ENCODE measurements at places on chromosomes 11 and 22. TPM values are rescaled to one million over a fixed set of nuclear protein-coding genes. Genes with fewer than 3 reads are reported as not detected.

DEPDC7 gene
- 0.15 TPM for polyA plus RNA-seq

LRRC55 gene
- polyA plus RNA-seq, result not detected

CENPM gene
- polyA plus RNA-seq, result 19.2 TPM

BCO2 gene
- polyA plus RNA-seq, result 0.17 TPM

EXT2 gene
- 46.6 TPM for polyA plus RNA-seq

CBL gene
- polyA plus RNA-seq, result 10.4 TPM

PTPMT1 gene
- 71.2 TPM for polyA plus RNA-seq

WNT11 gene
- 1.2 TPM for polyA plus RNA-seq

ESAM gene
- polyA plus RNA-seq, result not detected

DNA sequence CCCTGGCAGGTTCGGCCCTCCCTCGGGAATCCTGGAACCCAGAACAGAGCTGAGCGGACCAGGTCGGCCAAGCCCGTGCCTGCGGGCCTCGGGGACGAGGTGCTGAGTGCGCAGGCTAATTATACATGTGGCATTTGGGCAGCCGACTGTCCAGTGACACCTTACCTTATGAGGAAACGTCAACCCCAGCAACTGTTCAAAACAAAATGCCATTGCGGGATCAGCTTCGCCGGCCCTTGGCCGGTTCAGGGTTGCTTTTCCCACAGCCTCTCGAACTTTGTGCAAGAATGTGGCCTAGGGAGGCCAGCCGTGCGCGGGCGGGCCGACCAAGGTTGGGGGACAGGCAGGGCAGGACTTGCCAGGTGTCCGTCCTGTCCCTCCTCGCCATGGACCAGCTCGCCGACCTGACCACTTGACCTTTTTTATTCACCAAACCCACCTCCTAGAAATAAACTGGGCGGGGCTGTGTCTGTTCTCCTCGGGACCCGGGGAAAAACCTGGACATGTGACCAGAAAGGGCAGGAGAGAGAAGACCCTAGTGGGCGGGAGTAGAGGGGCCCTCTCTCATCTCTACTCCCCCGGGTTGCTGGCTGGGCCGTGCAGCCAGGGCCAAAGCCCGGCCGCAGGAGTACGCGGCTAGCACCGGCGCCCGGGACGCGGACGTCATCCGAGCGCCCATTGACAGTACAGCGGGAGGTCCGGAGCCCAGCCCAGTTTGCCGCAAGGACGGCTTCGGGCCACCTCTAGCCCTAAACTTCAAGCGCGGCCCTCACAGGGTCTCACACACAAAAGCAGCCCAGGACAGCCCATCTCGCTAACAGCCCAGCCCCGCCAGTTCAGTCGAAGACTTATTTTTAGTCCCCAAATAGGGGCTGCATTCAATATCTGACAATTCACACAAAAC lies 134.3 kb upstream of the C11orf58 start:
- DNase-seq, result no peak

- no peak for DNase-seq
These were observed 11.5 kb downstream of the PARVG start for GRCh38 chr22:44192098-44192815.

DNA sequence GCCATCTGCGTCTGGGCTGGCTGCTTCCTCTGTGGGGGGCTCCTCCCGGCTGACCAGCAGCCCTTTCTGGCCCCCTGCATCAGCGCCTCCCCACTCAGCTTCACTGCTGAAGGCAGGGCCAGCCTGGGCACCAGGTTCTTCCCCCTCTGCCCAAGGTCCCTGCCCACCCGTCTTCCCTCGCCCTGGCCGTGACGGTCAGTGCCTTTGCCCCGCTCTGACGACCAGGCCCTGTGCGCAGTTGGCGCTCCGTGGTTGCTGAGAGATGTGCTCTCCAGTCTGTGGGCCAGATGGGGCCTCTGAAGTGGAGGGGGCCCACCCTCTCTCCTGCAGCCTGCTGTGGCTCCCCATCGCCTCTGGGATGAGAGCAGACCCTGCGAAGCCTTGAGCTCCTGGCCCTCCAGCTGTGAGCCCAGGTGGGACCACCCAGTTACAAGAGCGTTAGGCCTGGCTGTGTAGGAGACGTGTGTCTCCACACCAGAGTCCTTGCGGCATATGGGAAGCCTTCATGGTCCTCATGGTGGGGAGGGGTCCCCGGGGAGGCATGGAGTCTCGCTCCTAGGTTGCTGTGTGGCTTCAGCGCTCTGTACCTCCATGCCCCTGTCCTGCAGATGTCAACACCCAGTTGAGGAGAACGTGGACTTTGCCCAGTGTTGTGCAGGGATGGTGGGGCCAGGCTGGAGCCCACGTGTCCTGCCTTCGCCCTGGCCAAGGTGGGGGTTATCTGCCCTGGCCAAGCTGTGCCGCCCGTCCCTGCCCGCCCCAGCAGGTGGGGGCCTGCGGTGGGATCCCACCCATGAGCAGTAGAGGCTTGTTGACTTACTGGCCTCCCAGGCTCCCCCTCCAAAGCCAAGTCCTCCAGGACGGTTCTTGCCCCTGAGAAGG lies 14.2 kb downstream of the LRP5 start:
- no peak for DNase-seq

GRCh38 chr11:104668797-104669463 lies 229.3 kb downstream of the CASP12 start:
- no peak for DNase-seq

GRCh38 chr11:66347425-66348276 lies at the start of gene B4GAT1:
Gene B4GAT1 (minus strand): TSS chr11:66347629. CDS start chr11:66347545, 84 bp downstream.
- peak; percentile 80 for DNase-seq

GRCh38 chr11:68956142-68956541 lies 24.6 kb downstream of the MRGPRD start:
- DNase-seq, result peak; percentile 14

- no peak for DNase-seq
These were observed 113.5 kb downstream of the SOX6 start for GRCh38 chr11:16242806-16243205.

DNA sequence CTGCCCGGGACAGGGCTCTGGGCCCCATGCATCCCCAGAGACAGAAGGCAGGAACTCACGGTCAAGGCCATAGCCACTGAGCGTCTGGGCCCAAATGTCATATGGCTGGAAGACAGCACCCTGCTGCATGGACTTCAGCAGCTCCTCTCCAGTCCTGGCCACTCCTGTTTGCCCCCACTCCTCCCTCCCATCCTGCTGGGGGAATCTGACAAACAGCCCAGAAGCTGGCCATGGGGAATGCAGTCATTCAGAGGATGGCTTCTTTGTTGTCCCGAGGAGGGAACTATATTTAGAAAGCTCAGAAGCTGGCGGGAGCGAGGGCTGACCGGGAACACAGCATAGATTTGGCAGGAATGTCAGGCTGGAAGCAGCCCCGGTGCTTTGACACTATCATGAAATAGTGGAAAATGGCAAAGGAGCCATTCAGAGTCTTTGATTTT lies 35.0 kb downstream of the DKK3 start:
- no peak for DNase-seq

DNA sequence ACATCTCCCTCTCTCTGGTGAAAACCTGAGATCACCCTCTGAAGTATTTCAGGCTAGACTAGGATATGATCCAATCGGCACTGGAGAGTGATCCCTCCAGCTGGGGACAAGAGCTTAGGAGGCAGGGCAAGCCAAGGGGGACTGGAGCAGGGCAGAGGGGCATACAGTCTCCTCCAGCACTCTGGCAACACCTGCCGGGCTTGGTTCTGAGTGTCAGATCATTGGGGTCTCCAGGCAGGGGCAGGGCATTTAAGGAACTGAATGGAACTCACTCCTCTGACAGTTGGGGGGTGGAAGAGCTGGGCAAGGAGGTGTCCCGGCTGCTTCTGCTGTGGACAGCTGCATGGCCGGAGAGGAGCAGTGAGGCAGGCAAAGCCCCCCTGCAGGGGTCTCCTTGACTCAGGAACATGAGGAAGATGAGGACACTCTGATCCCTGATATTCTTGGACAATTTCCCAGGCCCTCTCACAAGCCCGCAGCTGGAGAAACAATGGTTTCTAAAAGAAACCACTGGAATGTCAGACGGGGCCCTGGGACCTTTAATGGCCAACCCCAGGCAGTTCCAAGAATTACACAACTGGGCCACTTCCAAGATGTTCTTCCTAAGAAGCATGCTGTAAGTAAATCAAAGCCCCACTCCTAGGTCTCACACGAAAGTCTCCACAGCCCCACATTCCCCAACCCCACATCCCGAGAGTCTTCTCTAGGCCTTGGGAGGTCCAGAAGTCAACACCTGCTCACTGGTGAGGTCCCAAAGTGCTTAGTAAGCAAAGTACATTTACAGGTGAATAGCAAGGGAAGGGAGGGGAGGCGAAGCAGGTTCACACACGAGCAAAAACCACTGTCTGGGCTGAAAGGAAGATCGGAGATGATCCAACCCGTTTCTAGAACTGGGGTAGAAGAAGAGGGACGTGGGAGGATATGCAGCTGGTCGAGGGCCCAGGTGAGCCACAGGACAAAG lies 1.2 kb upstream of the CCDC86 start:
- no peak for DNase-seq

GRCh38 chr22:33793475-33793874 lies 126.8 kb downstream of the LARGE1 start:
- no peak for DNase-seq

DNA sequence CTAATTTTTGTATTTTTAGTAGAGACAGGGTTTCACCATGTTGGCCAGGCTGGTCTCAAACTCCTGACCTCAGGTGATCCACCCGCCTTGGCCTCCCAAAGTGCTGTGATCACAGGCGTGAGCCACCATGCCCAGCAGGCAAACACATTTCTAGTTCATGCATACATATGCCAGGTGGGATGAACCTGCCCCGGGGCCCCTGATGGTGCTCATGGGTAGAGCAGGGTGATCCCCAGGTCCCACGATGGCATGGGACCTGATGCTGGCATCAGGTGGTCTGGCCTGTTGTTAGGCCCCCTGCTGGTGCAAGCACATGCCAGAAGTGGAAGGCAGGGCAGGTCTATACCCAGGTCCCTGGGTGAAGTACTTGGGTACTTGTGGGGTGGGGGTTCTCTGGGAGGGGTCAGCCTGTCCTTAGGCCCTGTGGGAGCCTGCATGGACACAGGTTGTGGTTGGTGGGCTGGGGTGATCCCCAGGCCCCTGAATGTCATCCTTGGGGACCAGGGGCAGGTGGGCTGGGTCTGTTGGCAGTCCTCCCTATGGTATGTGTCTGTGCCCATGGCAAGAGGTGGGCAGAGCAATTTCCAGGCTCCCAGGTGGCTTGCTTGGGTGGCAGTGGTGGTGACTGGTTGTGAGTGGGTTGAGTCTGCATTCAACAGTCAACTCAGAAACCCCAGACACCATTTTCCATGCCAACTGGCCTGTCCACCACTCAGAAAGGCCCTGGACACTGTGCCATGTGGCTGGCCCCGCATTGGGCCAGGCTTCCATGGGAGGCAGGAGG lies 9.6 kb upstream of the RGL4 start:
- DNase-seq, result no peak

- DNase-seq, result no peak
These were observed 29.8 kb downstream of the SREBF2 start for GRCh38 chr22:41862530-41863266.

- DNase-seq, result no peak
These were observed 630.7 kb downstream of the TBC1D22A start for GRCh38 chr22:47393191-47393590.

- no peak for DNase-seq
These were observed 1.2 kb downstream of the RAG2 start for GRCh38 chr11:36596880-36597279.

GRCh38 chr11:43916621-43917020 lies 25.8 kb upstream of the C11orf96 start:
- DNase-seq, result no peak

GRCh38 chr22:39723899-39724351 lies 153.4 kb downstream of the CACNA1I start:
- no peak for DNase-seq

GRCh38 chr11:61375761-61376108 lies 13.6 kb downstream of the TMEM138 start:
- DNase-seq, result no peak

DNA sequence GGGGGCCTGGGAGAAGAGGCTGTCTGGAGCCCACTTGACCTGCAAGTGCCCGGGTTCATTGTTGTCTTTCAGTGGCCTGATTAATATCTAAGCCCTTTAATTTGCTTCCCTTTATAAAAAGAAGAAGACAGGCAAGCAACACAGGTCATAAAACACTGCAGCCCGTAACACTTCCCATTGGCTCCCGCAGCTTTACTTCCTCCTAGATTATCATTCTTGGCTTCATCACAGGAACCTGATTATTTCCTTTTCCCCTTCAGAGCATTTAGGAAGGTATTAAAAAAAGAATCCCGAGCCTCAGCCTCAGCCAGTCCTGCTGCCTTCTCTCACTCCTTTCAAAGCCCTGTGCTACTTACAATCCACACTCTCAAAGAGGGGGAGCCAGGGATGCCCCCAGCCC lies 183.2 kb downstream of the GRIK4 start:
- no peak for DNase-seq

GRCh38 chr11:125569915-125570621 lies 791 bp downstream of the EI24 start:
- no peak for DNase-seq

All from CD8-positive, alpha-beta memory T cell (primary cell).